CD4-positive, alpha-beta T cell treated with Interleukin-1 beta for 1 hour (primary cell): ENCODE measurements at places on chromosomes 3 and 15.

DNA sequence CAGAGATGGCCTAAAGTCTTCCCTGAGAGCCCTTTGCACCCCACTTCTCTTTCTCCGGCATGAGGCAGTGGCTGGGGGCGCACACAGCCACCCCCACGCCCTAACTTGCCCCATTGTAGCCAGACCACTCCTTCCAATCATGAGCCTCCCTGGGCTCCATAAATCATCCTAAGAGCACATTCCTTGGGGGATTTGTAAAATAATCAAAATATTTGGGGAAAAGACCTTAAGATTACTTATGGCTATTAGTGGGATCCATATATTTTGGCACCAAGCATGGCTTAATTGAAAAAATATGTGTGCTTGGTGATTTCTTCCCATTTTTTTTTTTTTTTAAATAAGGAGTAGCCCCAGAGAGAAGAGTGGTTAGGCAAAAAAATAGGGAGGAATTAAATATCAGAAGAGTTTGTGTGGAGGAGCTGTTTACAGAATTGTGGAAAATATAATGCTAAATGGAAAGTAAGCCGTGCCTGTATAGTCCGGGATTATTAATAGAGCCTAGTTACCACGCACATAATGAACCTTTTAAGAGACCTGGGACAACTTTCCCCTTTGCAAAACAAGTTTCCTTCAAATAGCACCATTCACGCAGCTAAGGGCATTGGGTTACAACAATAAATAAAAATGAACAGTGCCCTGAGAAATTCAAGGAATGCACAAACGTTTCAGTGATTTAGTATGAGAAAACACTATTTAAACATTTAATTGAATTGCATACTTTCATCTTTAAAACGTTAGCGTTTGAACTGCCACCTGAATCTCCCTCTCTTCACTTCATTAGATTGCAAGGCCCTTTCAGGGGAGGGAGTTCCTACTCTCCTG is 46.1 kb downstream of the SMAD6 start:
- DNase-seq, result no peak

GRCh38 chr15:95987299-95987698 is 343.2 kb upstream of the NR2F2 start:
- DNase-seq, result no peak

DNA sequence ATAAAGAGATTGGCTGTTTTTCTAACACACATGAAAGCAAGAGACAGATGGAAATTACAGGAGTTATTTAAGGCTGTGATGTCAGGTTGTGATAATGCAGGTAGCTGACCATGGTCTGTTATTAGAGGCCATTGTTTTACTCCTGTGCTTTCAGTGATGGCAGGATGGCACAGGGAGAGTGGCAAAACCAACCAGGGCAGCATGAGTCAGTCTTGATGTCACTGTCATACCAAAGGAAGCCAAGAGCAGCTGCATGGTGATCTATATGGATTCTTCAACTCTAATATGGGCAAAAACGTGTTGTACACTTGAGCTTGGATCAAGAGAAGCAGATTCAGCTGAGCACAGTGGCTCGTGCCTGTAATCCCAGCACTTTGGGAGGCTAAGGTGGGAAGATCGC is 91.8 kb upstream of the LMOD3 start:
- DNase-seq, result no peak

GRCh38 chr3:186152889-186153292 is 44.0 kb upstream of the ETV5 start:
- peak; percentile 29 for DNase-seq

- no peak for DNase-seq
Measured at GRCh38 chr3:51887620-51888019, 12.2 kb upstream of the IQCF5 start.

GRCh38 chr3:88031642-88032077 is 27.1 kb downstream of the CGGBP1 start:
- peak; percentile 66 for DNase-seq

DNA sequence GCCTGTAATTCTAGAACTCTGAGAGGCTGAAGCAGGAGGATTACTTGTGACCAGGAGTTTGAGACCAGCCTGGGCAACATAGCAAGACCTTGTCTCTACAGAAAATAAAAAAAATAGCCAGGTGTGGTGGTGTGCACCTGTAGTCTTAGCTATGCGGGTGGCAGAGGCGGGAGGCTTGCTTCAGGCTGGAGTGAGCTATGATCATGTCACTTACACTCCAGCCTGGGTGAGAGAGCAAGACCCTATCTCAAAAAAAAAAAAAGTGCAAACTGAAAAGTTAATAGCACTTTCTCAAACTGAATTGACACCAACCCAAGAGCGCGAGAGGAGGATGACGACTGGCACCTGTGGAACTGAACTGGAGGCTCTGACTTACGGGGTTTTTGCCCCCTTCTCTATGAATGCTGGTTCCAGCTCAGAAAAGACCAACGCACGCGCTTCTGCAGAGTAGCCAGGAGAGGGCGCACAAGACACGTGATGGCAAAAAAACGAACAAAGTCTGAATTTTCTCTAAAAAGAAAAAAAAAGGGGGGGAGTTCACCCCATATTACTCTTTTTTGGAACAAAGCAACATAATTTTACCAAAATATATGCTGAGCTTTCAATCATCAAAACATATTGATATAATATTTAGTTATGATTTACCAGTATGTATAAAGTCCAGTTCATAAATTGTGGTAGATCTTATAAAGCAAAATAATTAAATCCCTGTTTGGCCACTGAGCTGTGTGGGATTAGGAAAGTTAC is 23.7 kb downstream of the CFAP92 start:
- peak; percentile 65 for DNase-seq
